CD14-positive monocyte (primary cell): ENCODE measurements at places on chromosomes 13 and 19.

DNA sequence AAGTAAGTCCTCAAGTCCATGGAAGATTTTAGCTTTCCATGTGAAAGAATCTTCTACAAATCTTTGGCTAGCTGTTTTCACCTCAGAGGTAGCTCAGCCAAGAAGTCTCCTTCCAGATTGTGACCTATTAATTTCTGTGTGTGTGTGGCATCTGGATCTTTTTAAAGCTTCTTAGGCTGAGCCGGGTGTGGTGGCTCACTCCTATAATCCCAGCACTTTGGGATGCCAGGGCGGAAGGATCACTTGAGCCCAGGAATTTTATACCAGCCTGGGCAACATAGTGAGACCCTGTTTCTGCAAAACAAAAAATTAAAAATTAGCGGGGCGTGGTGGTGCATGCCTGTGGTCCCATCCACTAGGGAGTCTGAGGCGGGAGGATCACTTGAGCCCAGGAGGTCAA lies 13.4 kb upstream of the SLC44A2 start:
- no peak for DNase-seq

GRCh38 chr13:51581148-51581820 lies 3.0 kb upstream of the WDFY2 start:
- no peak for DNase-seq

GRCh38 chr13:30638301-30638700 lies 20.6 kb downstream of the USPL1 start:
- no peak for DNase-seq

GRCh38 chr19:1255186-1256161 lies 7.1 kb downstream of the MIDN start:
- no peak for DNase-seq

DNA sequence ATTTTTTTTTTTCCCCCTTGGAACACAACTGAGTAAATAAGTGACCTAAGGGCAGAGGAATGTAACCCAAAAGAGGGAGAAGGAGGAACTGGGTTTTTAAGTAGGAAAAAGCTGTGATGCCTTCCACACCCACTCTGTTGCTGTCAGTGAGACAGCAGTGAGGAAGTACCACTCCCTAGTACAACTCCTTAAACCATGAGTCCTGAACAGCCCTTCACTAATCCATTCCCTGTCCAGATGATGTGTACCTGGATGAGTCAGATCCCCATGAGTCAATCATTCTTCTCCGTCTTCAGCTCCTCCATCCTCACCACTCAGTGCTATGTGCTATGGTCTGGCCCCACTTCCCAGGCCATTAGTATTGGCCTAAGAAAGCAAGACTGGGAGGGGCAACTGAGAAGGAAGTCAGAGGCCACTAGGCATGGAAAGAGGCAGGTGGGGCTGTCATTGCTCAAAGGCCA lies 12.9 kb upstream of the CXCL17 start:
- no peak for DNase-seq

GRCh38 chr19:4591320-4591719 lies 31.8 kb upstream of the SEMA6B start:
- DNase-seq: no peak
